ENCODE measurements at places on chromosomes 11 and 22.

GRCh38 chr11:89021339-89021738, 44.4 kb downstream of the GRM5 start:
- H3K4me1 ChIP-seq, result no peaks in the 10 kb centered on the region
- no peak for DNase-seq
- H3K27me3 ChIP-seq, result no peaks in the 10 kb centered on the region
- no peak overlapping the region for H3K4me3 ChIP-seq

DNA sequence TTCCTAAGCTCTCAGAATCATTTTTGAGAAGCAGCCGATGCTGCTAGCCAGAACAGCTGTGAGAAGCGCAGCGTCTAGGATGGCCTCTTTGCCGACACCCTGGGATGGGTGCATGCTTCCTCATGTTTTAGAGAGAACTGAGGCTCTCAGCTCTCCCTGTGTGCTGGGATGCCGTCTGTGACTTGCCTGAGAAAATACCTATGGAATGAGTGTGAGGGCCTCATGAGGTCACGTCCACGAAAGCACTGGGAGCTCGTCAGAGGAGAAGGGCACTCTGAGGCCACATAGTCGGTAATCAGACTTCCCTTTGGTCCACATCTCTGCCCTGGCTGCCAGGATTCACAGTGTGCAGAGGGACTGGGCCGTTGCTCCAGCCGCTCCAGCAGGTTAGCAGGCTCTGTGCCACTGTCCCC, 54.7 kb downstream of the MICAL3 start:
- H3K27ac ChIP-seq, result no peak overlapping the region
- H3K27me3 ChIP-seq, result peaks cover 2% of the 10 kb centered on the region
- H3K4me3 ChIP-seq, result no peak overlapping the region
- H3K36me3 ChIP-seq, result no peaks in the 10 kb centered on the region
- H3K4me1 ChIP-seq, result no peaks in the 10 kb centered on the region

DNA sequence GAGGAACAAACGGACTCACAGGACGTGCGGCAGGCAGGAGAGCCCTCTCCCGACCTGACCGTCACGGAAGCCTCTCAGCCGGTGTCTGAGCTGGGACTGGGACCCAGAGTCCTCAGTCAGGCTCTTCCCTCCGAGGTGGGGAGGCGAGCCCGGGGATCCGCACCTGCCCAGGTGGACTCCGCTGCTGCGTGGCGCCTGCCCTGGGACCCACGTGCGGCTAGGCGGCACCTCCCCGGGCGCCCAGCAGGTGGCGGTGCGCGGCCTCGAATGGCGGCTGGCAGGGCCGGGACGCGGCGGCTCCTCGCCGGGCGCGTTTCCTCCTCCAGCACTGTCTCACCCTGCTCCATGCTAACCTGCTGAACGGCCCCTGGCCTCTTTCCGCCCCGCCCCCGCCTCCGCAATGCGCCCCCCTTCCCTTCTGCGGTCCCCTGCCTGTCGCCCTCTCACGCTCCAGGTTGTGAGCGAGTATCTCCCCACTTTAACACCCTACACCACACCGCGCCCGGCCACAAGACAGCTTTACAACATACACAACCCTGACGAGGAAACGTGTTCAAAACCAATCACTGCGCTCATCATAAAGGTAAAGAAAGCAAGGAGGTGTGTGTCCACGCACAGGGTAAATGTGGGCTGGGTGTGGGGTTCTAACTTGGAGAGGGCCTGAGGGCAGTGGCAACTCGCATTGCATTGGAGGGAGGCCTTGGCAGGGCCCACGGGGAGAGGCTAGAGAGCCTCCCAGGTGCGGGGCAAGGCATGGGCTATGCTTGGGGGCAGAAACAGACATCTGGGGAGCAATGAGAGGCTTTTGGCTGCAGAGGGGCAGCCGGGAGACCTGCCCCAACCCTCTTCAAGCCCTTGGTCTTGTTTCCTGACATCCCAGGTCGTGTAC, 25.9 kb upstream of the ATXN10 start:
- H3K4me1 ChIP-seq, result peaks cover 8% of the 10 kb centered on the region
- H3K4me3 ChIP-seq, result peak overlapping the region; percentile 54
- H3K27me3 ChIP-seq, result peaks cover 22% of the 10 kb centered on the region
- peak overlapping the region; percentile 55 for H3K27ac ChIP-seq
- DNase-seq, result peak; percentile 67

DNA sequence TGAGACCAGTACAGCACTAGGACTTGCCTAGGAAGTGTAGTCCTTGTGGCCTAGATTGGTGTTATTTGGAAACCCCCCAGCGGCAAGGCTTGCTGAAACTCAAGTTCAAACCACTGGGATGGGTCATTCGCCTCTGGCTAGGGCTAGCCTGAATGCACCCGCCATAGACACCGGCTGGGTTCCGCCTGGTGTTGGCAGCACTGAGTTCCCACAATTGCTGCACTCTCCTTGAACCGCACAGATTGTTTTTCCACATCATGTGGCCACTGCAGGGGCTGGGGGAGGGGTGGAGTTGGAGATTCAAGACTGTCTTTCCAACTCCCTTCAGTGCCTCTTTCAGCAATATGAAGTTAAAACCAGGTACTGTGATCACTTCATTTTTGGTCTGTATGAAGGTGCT, 43.1 kb downstream of the CCDC73 start:
- H3K4me1 ChIP-seq, result no peaks in the 10 kb centered on the region
- H3K27me3 ChIP-seq, result peaks cover 4% of the 10 kb centered on the region
- H3K27ac ChIP-seq, result no peak overlapping the region
- no peak overlapping the region for H3K4me3 ChIP-seq

- no peak overlapping the region for H3K4me3 ChIP-seq
- peaks cover 5% of the 10 kb centered on the region for H3K27me3 ChIP-seq
- H3K36me3 ChIP-seq, result no peaks in the 10 kb centered on the region
Observed at GRCh38 chr11:66992041-66992440, 16.9 kb downstream of the C11orf86 start.

DNA sequence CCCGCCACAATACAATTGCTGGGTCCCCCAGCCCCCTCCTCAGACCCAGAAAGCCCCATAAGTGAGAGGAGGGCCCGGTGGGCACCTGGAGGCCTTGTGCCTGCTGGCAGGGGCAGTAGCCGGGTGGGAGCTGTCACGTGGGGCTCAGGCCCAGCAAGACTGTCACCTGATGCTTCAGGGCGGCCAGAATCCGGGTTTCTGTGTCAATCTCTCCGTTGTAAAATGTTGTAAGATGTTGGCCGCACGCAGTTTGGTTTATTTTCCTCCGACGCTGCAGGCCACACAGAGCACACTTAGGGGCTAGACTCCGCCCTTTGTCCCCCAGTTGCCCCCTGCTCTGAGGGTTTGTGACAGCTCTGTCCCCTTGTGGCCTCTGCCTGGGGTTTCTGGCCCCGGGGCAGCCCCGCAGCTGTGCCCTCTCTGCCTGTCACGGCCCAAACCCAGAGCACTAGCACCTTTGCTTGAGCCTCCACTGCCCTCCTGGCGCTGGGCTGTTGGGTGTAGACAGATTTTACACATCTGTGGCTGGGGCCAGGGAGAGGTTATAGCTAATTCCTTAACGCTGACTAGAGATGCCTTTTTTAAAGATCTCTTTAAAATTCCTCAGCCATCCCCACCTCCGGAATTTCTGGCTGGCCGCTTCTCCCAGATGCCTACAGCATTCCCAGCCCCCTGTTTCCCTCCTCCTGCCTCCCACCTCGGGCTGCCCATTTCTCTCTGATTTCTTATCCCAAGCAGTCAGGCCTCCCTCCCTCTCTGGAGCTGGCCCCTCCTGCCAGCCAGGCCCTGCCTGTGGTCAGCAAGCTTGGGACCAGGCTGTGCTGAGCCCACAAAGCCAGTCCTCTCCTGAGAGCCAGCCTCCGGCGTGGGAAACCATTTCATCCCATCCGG, 3.2 kb upstream of the PRR5 start:
- H3K36me3 ChIP-seq, result no peaks in the 10 kb centered on the region
- peak overlapping the region; percentile 49 for H3K4me3 ChIP-seq
- peaks cover 7% of the 10 kb centered on the region for H3K27me3 ChIP-seq
- H3K4me1 ChIP-seq, result peaks cover 51% of the 10 kb centered on the region
- peak; percentile 29 for DNase-seq

GRCh38 chr11:63165706-63166310, 21.8 kb upstream of the SLC22A24 start:
- H3K4me3 ChIP-seq, result no peak overlapping the region
- H3K36me3 ChIP-seq, result no peaks in the 10 kb centered on the region
- H3K4me1 ChIP-seq, result no peaks in the 10 kb centered on the region
- no peak overlapping the region for H3K27ac ChIP-seq
- no peak for DNase-seq

DNA sequence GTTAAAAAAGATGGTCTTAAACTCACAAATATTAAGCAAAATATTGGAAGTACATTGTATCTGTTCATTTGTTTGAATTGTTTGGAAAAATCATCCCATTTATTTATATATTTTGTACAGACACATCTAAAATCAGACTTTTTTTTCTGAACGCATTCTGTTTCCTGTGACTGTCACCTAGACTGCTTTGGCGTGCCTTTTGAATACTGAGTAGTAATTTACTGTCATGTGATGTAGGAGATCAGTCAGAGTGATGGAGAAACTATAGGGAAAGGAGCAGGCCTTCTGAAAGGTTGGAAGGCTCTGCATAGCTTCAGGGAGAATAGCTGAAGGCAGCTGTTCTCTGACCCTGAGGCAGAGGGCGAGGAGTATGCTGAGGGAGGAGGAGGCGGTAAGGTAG, 452.0 kb upstream of the ARHGAP42 start:
- peaks cover 1% of the 10 kb centered on the region for H3K27me3 ChIP-seq
- no peak overlapping the region for H3K4me3 ChIP-seq
- H3K36me3 ChIP-seq, result no peaks in the 10 kb centered on the region
- H3K27ac ChIP-seq, result no peak overlapping the region
- no peak for DNase-seq

- peaks cover 21% of the 10 kb centered on the region for H3K4me1 ChIP-seq
- H3K36me3 ChIP-seq, result no peaks in the 10 kb centered on the region
- peak overlapping the region; percentile 65 for H3K4me3 ChIP-seq
- peaks cover 15% of the 10 kb centered on the region for H3K27me3 ChIP-seq
- peak overlapping the region; percentile 89 for H3K27ac ChIP-seq
Observed at GRCh38 chr22:41939981-41940831, 6.7 kb downstream of the CENPM start.

DNA sequence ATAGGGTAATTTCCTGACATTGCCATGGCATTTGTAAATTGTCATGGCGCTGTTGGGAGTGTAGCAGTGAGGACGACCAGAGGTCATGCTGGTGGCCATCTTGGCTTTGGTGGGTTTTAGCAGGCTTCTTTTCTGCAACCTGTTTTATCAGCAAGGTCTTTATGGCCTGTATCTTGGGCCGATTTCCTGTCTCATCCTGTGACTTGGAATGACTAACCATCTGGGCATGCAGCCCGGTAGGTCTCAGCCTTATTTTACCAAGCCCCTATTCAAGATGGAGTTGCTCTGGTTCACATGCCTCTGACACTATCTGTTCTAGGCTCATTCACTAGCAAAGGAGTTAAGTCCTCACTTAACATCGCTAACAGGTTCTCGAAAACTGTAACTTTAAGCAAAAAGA, 1374.2 kb downstream of the FAM181B start:
- no peak overlapping the region for H3K4me3 ChIP-seq
- no peak for DNase-seq
- no peaks in the 10 kb centered on the region for H3K27me3 ChIP-seq
- no peaks in the 10 kb centered on the region for H3K4me1 ChIP-seq
- no peak overlapping the region for H3K27ac ChIP-seq

DNA sequence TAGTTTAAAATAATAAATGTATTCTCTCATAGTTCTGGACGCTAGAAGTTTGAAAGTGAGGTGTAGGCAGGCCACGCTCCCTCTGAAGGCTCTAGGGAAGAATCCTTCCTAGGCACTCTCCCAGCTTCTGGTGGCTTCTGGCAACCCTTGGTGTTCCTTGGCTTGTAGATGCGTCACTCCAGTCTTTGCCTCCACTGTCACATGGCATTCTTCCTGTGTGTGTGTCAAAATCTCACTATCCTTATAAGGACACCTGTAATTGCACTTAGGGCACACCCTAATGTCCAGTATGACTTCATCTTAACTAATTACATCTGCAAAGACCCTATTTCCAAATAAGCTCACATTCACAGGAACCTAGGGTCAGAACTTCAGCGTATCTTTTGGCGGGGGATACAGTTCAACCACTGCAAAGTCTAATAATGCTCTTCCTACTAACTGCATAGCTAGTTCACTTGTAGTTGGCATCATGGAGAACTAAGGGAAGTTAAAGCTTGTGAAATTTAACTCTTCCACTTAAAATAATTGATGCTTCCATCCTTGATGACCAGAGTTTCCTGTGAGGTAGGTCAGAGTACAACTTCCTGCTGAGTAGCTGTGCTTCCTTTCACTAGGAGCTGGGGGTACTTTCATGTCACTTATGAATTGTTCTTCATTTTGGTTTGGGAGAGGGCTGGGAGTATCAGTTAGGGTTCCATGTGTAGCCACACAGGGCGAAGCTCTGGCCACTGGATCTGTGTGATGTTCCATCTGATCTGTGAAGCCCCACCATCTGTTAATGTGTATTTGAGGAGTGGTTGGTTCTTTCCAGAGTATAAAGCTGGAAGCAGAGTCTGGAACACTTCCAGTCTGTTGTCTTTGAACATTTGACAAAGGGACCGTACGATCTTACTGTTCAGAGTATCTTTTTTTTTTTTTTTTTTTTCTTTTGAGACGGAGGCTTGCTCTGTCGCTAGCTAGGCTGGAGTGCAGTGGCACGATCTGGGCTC, 10.5 kb downstream of the YWHAH start:
- DNase-seq, result no peak
- no peak overlapping the region for H3K4me3 ChIP-seq
- H3K27me3 ChIP-seq, result no peaks in the 10 kb centered on the region
- peak overlapping the region; percentile 56 for H3K27ac ChIP-seq
- H3K4me1 ChIP-seq, result peaks cover 52% of the 10 kb centered on the region

DNA sequence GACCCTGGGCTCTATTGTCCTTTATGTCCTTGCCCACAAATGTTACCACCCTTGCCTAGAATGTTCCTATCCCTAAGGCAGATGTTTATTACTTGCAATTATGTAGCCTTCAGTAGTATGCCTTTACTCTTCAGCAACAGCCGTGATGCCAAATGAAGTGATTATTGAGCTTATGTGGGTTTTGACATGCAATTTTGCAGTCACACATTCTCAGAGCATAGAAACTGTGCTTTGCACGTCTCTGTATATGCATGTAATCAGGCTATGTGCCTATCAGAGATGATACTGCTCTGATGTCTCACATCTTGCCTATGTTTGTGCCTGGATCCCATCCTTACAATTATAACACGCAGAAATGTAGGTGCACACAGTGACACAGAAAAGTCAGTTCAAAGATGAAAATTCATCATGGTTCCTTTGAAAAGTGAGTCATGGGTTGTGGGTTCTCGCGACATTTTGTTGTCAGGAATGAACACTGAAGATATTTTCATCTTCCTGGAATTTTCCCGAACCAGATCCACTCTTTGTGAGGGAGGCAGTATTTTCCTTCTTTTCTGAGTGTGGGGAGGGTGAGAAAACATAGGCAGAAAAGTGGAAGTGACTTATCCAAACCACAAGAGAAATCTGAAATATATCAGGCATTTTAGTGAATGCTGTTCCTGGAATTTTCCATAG, 81.1 kb downstream of the BMAL1 start:
- H3K4me1 ChIP-seq, result peaks cover 3% of the 10 kb centered on the region
- no peaks in the 10 kb centered on the region for H3K27me3 ChIP-seq
- H3K36me3 ChIP-seq, result peaks cover 46% of the 10 kb centered on the region
- DNase-seq, result no peak
- no peak overlapping the region for H3K27ac ChIP-seq
- no peak overlapping the region for H3K4me3 ChIP-seq

DNA sequence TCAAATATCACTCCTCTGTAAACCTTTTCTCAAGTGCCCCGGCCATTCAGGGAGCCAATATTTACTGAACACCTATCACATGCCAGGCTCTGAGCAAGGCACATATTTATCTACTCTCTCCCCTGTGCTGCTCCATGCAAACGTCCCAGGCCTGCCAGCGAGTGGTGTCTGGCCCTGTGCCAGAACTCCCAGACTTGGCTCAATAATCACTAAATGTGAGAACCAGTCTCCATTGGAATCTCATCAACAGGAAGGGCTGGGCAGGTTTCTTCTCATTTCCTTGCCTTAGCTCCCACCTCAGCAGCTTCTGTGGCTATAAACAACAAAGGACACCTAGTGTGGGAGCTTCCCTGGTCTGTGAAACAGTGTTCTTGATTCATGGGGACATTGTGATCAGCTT, 21.7 kb downstream of the RASSF10 start:
- no peak overlapping the region for H3K4me3 ChIP-seq
- no peaks in the 10 kb centered on the region for H3K36me3 ChIP-seq
- no peak overlapping the region for H3K27ac ChIP-seq
